Activated CD8-positive, alpha-beta T cell treated with anti-CD3 and anti-CD28 coated beads for 36 hours (primary cell): ENCODE measurements at places on chromosomes 5 and 9.

- DNase-seq = no peak
Measured at GRCh38 chr9:2208991-2209390, 193.8 kb downstream of the SMARCA2 start.

DNA sequence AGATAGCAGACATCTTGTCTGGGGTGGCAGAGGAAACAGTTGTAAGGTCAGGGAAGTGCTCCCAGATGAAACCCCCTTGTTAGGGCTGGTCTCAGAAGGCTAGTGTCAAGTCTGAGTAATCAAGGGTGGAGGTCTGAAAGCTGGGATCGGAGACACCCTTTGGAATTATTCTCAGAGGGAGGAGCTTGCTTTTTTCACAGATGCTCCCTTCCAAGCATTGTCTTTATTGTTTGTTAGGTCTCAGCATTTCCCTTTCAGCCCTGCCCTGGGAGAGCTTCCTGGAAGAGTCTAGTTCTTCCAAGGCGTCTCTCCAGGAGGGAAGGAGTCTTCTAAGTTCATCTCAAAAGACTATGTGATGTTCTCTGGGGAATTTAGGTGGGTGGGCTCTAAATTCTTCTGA is 3.2 kb downstream of the TEK start:
- no peak for DNase-seq

GRCh38 chr5:30524428-30524827 is 669.1 kb upstream of the CDH6 start:
- DNase-seq = no peak

DNA sequence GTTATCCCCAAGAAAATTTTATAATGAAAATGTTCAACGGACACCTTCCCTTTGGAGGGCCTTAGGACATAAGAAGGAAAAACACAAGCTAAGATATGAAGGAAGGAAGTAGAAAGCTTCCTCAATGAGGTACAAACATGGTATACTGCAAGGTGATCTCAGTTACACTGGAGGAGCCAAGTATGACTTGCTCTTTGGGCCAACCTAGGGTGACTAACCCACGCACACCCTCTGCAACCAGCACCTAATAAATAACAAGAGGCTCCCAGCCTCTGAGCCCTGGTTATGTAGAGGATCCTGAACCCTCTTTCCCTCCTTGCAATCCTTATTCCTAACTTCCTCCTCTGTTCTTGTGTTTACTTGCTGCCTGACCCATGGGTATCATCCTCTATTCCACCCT is 38.3 kb upstream of the KCNV2 start:
- DNase-seq = no peak

GRCh38 chr9:123657099-123657498 is 272.8 kb downstream of the DENND1A start:
- DNase-seq = no peak

DNA sequence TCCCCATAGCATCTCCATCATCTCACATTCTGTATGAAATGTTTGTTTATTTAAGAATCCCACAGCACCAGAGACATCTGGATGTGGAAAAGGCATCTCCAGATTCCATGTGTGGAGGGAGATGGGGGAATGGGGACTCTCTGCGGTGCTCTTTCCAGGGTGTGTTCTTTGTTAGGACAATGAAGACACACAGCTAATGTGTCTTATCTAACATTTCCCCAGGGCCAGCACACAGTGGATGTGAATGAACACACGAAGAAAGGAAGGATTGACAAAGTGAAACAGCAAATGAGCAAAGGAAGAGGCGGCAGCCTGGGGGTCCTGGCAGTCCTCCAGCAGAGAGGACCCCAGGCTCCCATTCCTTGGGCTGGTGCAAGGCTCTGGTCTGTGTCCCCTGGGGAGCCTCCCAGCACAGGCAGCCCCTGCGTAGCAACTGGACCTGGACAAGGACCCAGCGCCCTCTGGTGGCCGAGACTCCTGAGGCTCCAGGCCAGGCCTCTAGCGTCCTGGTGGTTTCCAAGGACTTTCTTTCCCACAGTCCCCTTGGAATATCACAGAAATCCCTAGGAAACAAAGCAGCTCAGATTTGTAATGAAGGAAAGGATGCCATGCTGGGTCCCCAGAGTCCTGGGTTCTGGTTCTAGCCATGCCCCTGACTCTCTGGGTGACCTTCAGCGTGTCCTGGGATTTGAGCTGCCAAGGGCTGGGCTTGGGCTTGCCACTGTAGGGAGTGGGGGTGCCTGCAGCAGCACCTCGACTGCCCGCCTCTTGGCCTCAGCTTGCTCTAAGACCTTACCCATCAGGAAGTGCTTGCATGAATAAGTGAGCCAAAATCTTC is 3.5 kb upstream of the PDLIM7 start:
- DNase-seq = peak; percentile 93

DNA sequence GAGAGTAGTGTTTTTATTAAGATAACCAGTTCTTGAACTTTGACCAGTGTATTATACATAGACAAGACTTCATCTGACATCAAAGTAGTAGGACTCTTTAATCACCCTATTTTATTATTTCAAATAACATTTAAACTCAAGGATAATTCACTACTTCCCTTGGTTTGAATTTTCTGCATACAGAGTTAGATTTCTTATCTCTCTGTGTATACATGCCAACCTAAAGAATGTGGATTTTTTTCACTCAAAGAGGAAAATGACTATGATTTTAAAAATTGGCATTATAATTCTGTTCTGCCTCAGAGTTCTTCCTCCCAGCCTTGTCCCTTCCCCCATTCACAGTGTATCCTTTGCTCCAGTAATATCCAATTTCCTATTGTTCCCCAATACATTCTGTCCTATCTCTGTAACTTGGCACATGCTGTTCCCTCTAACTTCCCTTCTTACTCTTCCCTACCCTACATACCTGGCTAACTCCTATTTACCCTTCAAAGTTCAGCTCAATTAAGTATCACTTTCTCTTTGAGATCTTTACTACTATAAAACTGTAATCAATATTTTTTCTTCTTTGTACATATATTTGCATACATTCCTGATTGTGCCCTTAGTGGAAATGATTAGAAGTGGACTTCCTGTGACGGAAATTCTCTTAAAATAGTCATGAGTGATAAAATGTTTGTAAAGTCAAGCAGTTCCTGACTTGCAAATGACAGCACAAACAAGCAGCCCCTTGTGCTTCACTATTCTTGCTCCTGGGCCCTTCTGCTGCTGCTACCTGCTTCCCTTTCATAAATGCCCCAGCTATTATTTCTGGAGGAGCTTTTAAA is 38.1 kb upstream of the DENND4C start:
- DNase-seq = no peak

- DNase-seq = no peak
Measured at GRCh38 chr5:176733406-176734262, 76.7 kb upstream of the UNC5A start.

- DNase-seq = no peak
Measured at GRCh38 chr9:93107151-93107824, 11.3 kb downstream of the CARD19 start.

DNA sequence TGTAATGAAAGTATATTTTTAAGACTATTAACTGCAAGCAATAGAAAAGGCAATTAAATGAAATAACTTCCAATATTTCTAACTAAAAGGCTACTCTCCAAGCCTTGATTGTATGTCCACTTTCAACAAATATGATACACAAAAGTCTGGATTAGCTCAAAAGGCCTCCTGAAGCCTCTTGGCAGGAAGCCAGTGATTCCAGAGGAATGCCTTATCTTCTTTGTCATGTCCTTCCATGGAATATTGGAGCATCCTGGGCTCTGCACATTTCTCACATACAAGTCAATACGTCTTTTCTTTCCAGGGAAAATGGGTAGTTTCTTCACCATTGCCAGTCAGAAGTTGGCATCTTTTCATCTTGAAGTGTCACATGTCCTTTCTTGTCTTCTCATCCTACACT is 357.8 kb downstream of the KDM4C start:
- no peak for DNase-seq

- no peak for DNase-seq
Measured at GRCh38 chr9:88237479-88237961, 99.2 kb upstream of the SPATA31C2 start.
